GM12892 (cell line): ENCODE measurements at places on chromosomes 13 and 19.

- DNase-seq, result no peak
Observed at GRCh38 chr13:35914662-35915061, 216.5 kb downstream of the DCLK1 start.

- no peak for DNase-seq
Observed at GRCh38 chr13:58998716-58999115, 1165.0 kb downstream of the DIAPH3 start.

GRCh38 chr19:16577531-16577985 lies 5.3 kb upstream of the SLC35E1 start:
- DNase-seq, result no peak

GRCh38 chr19:10008184-10008765 lies 2.0 kb downstream of the COL5A3 start:
- DNase-seq, result no peak

- no peak for DNase-seq
Observed at GRCh38 chr19:35053667-35054293, 12.3 kb downstream of the HPN start.

DNA sequence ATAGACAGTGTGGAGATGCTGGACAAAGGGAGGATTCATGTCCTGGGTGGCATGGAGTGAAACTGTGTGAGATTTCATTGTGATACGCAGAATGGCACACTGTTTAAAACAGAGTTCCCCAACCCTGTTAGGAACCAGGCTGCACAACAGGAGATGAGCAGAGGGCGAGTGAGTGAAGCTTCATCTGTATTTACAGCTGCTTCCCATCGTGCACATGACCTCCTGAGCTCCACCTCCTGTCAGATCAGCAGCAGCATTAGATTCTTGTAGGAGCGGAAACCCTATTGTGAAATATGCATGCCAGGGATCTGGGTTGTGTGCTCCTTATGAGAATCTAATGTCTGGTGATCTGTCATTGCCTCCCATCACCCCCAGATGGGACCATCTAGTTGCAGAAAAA lies 72.5 kb downstream of the RAP2A start:
- no peak for DNase-seq

GRCh38 chr19:16327911-16328823 lies 3.5 kb downstream of the KLF2 start:
- DNase-seq, result no peak

GRCh38 chr13:106573868-106574267 lies 5.9 kb upstream of the ARGLU1 start:
- DNase-seq, result no peak

DNA sequence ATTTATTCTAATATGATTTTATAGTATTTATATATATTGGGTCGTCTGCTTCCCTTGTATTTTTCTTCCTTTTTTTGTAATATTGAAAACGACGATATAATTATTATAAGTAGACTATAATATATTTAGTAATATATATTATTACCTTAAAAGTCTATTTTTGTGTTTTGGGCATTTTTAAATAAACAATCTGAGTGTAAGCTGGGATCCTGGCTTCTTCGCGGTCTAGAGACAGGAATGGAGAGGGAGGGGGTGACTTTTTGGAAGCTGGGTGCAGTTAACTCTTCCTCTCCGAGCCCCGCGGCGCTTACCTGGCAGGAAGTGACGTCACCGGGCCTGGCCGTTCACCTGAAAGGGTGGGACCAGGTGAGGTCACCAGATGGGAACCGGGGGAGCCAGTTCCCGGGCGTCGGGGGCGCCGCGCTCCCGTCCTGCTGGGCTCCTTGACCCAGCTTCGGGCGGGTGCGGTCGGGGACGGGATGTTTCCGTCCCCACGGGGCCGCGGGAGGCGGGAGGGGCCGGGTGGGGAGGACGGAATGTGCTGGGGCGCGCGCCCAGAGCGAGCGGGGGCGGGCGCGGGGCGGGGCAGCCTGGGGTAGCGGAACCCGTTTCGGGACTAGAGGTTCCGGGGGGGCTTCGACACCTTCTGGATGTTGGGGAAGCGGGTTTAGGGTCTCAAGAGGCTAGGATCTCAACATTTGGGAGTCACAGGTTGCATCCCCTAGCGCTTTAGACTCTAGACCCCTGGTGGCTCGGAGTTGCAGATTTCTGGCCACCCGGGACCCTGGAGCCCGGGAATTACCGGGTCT lies 2.8 kb downstream of the ZFP36 start:
- no peak for DNase-seq

GRCh38 chr13:95570016-95570415 lies 17.5 kb downstream of the CLDN10 start:
- no peak for DNase-seq

- no peak for DNase-seq
Observed at GRCh38 chr19:28242317-28242927, 970.5 kb downstream of the UQCRFS1 start.

DNA sequence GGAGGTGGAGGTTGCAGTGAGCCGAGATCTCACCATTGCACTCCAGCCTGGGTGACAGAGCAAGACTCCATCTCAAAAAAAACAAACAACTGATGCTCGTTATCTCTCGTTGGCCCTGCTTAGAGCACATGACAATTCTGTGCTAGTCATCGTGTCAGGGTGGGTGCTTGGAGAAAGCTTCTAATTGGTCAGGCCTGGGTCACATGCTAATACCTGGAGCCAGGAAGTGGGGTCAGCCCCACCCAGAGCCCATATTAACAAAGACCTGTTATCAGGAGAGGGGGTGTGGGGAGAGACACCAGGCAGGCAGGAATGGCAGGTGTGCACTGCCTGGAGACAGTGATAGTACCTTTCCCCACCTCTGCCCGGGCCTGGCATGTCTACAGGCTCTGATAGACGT lies 84.9 kb downstream of the DPF1 start:
- DNase-seq, result no peak

- no peak for DNase-seq
Observed at GRCh38 chr19:19214159-19214490, 2.4 kb downstream of the NCAN start.

GRCh38 chr19:45863840-45864628 lies at the start of gene FOXA3:
FOXA3 (plus strand) TSS chr19:45864326; CDS start chr19:45864457, 131 bp downstream.
- peak; percentile 85 for DNase-seq

DNA sequence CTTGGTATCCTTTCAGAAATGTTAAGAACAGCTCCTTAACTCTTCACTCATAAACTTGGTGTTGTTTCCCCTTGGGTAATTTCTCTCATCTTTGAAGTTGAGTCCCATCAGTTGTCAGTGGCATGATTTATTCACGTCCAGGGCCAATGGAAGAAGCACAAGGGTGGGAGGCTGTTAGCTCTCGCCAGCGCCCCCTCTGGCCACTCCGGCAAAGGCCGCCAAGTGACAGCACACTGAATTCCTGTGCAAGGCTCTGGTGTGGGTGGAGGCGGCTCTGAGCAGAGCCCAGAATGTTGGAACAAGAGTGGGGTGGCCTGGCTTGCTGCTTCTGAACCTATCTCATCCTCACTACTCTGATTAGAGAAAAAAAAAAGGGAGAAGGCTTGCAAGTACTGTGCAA lies 13.1 kb upstream of the MEDAG start:
- DNase-seq, result no peak

GRCh38 chr19:11722414-11722813 lies 16.3 kb downstream of the ZNF823 start:
- no peak for DNase-seq

GRCh38 chr19:2055931-2056836 lies 5.1 kb upstream of the MKNK2 start:
- no peak for DNase-seq

DNA sequence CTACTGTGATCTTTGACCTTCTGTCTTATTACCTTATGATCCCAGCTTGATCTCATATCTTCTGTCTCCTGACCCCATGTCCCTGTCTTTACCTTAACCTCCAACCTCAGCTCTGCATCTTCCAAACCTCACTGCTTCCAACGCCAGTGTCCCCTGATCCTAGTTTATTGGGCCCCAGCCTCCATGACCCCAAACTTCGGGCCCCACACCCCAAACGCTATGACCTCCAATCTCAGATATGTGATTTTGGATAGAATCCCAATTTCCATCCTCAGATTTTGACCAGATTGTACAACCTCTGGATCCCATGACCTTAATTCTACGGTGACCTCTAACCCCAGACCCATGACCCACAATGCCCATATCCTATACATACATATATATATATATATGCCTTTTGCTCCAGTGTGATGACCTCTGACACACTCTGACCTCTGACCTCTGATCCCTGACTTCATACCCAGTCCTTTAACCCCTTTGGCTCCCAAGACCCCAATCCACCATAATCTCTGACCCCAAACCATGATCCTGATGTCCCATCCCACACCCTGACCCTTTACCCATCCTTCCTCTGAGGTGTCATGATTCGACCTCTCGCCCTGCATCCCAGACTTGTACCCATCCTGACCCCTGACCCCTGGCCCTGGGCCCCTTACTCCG lies 3.5 kb downstream of the KLK12 start:
- DNase-seq, result no peak

DNA sequence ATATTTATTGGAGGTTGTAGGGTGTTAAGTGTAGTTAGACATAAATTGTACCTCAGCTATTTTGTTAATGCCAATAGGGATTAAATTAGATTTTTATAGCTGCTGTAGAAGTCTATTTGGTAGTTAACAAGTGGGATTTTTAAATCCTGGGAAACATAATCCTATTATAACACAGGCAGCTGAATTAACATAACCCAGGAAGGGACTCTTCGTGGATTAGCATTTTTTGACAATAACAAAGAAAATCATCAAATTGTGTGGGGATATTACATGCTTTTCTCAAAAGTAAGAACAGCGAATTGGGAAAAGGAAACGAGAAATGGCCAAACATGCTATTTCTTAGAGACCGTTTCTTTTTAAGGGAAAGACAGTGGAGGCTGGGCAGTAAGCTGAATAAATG lies 172.8 kb downstream of the ZIC5 start:
- no peak for DNase-seq

DNA sequence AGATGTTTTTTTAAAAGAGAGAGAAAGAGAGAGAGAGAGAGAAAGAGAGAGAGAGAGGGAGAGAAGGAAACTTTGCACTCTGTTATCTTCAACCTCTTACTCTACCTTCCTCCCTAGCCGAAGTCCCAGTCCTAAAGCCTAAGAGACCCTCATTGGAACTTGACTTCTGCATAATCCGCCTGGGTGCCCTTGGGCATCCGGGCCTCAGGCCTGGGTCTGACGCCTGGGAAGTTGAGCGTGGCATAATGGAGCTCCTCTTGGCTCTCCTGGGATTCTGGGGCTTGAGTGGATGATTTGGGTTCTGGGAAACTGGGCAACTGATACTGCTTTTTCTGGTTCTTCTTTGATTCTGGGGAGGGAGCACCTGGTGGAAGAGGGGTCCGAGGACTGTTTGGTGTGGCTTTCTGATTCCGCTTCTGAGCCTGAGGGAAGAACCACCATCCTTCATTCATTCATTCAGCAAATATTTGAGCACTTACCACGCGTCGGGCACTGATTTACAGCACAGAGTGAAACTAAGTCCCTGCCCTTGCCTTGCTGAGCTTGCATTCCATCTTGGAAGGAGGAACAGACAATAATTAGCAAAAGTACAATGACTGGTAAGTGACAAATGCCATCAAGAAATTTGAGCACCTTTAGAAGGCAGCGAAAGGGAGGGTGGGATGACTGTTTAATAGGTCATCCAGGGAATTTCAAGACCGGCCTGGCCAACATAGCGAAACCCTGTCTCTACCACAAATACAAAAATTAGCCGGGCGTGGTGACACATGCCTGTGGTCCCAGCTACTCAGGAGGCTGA lies 6.3 kb downstream of the SIGLEC10 start:
- no peak for DNase-seq

- DNase-seq, result no peak
Observed at GRCh38 chr19:12485052-12485416, 418 bp upstream of the ZNF709 start.

DNA sequence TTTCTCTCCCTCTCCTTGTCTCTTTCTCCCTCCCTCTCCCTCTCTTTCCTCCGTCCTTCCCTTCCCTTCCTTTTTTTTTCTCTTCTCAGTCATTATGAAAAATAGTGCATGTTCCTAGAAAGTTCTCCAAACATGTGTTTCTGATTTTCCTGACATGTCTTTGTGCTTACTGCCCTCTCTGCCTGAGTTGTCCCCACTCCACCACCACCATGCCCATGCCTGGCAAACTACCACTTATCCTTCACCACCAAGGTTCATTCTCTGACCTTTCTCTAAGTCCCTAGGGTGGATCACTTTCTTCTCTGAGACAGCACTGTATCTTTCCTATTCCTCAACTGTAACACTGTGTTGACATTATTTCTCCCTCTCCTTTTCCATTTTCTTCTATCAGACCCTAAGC lies 98.2 kb downstream of the LACC1 start:
- no peak for DNase-seq

GRCh38 chr13:33110713-33111413 lies 94.6 kb downstream of the KL start:
- DNase-seq, result no peak

- DNase-seq, result no peak
Observed at GRCh38 chr13:110424569-110425443, 117.7 kb downstream of the COL4A2 start.
